ENCODE measurements at places on chromosomes 1 and 21.
A peak's percentile ranks its signal among the peaks of the same experiment; 100 is the strongest.

DNA sequence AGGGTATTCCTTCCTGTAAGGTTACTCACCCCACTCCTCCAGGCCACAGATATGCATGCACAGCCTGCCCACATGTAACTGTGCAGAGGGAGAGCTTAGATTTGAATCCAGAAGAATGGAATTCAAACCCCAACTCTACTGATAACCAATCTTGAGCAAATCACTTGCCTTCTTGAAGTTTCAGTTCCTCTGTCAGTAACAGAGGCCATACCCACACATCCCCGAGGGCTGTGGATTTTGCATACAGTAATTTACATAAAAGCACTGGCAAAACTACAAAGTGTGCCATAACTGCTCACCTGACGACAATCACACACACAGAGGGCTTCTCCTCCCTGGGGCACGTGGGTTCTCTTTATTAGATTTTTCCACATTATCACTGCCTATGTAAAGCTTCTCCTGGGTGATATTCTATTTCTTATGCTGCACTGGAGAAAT, 18.6 kb downstream of the CD247 start:
- peak; percentile 55 for DNase-seq

- no peak for DNase-seq
These were observed 170.0 kb downstream of the LTN1 start for GRCh38 chr21:28822486-28823335.

DNA sequence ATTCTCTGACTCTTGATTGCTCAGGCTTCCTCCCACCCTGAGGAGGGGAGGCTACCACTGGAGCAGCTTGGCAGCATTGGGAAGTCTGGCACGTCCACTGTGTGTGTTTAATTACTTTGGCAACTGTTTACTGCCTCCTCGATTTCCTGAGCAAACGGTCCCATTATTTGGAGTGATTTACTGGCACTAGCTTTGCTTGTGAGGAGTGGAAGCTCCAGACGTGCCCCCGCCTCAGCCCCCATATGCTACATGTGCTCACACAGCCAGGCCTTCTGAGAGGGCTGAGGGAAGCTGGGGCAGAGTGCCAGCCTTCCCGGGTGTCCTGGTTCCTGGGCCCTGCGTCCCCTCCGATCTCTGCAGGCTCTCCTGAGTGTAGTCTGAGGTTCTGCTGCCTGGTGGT, 306.2 kb downstream of the PTPRU start:
- DNase-seq, result no peak

- DNase-seq, result no peak
These were observed 32.7 kb downstream of the HSD17B7 start for GRCh38 chr1:162823231-162823630.

DNA sequence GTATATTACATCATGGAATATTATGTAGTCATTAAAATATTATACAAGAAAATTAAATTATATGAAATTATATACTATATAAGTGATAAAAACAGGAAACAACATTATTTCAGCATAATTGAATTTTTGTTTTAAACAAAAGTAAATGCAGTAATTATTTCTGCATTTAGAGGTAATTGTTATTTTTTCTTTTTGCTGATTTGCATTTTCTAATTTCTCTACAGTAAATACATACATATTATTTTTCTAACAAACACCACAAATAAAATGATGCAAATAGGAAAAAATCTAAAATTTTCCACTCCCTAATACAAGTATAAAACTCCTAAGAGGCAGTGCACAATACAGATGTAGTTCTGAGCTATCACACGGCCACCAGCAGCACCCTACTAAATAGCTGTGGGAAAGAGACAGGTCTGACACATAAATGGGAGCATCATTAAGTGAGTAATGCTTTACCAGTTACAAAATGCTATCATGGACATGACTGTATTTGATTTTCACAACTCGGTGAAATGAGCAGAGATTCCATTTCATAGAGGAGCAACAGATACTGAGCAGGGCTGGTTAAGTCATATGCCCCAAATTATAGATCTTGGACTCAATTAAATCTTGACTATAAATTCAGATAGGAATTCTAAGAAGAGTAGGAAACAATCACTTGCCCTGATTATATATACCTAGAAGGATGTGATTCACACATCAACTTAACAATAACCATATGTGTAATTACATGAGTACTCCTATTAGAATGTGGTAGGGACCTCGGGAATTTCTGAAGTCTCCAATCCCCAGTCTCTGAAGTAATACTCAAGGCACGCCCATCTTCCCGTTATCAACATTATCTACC, 49.0 kb downstream of the NRIP1 start:
- no peak for DNase-seq

- DNase-seq, result no peak
These were observed 1.4 kb downstream of the DENND1B start for GRCh38 chr1:197773856-197774255.

- DNase-seq, result no peak
These were observed 102.0 kb downstream of the KIF14 start for GRCh38 chr1:200518524-200518923.

- no peak for DNase-seq
These were observed 352.7 kb upstream of the PLD5 start for GRCh38 chr1:242877229-242877628.

GRCh38 chr1:33370301-33370700, 49.4 kb upstream of the A3GALT2 start:
- no peak for DNase-seq

DNA sequence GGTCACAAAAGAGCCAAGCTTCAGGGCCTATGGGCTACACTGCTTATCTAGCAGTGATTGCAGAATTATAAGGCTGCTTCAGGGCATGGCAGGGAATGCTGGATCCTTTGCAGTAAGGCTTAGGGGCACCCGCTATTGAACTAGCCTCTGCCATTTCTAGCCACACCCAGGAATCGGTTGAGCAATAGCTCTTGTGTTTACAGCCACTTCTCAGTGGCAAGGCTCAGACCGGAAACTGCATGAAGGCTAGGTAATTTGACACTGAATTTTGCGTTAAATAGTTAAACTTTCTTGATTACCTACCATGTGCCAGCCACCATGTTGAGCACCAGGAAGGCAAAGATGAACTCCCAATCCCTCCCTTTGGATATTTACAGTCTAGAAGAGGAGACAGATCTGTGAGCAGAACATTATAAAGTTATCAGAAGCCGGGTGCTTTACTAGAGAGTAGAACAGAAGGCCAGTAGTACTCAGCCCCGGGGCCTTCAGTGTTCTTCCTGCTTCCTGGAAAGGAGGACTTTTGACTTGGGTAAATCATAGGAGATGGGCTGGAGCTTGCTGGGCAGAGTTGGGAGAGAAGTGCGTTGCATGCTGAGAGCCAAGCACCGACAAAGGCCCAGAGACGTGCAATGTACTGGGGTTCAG, 98.6 kb upstream of the LPGAT1 start:
- no peak for DNase-seq

DNA sequence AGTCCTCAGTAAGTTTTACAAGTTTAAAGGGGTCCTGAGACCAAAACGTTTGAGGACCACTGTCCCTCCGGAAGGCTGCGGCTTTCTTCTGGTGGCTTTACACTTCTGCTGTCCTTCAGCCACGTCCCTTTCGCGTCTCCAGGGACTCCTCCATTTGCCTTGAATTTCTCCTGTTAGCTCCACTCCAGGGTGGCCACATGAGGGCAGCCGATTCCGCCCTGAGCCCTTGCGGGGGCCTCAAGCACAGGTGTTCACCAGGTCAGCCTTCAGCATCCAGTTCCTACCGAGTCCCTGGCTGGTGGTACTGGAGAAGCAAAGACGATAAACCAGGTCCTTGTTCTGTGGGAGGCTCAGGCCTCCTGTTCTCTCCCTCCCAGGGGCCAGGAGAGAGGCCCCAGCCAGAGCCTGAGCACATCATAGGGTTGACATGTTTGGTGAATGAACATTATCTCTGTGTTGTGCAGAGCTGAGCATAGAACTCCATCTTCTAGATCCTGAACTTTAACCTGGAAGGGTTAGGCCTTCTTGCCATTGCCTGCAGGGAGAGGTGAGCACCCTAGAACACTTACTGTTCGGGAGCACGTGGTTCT, 27.4 kb upstream of the COQ8A start:
- DNase-seq, result peak; percentile 34

DNA sequence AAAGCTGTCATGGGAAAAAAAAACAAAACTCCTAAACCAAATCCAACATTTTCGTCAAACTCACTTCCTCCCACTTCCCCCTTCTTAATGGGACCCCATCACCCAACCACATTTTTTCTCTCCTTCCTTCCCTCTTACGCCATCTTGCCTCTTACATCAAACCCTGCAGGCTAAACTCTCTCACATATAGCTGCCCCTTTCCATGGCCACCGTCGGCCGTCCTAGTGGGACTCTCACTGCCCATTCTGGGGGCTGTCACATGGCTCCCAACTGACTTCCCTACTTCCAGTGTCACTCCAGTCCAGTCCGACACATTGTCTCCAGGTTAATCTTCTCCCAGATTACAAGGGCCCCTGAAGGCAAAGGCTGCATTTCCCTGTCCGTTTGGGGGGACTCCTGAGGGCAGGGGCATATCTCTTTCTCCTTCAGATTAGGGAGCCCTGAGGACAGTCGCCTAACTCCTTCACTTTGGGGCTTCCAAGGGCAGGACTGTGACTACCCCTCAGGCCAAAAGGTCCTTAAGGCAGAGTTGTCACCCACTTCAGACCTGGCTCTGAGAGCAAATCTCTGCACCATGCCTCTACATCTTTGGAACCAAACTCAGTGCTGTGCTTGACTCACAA, 658 bp downstream of the UBXN11 start:
- no peak for DNase-seq

DNA sequence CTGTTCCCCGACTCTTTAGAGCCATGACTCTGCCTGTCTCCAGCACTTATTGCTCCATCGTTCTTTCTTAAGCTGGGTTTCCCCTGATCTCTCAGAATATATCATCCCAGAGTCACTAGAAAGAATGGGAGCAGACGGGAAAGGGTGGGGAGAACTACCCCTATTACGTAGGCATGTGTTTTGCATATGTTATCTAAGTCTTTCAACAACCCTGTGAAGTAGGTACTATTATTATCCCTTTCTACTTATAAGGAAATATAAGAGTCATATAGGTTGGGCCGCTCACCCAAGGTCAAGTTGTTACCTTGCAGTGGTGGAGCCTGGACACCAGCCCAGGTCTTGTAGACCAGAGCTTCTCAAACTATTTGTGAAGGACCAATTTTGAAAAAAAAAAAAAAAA, 38.7 kb downstream of the ELF3 start:
- DNase-seq, result no peak

DNA sequence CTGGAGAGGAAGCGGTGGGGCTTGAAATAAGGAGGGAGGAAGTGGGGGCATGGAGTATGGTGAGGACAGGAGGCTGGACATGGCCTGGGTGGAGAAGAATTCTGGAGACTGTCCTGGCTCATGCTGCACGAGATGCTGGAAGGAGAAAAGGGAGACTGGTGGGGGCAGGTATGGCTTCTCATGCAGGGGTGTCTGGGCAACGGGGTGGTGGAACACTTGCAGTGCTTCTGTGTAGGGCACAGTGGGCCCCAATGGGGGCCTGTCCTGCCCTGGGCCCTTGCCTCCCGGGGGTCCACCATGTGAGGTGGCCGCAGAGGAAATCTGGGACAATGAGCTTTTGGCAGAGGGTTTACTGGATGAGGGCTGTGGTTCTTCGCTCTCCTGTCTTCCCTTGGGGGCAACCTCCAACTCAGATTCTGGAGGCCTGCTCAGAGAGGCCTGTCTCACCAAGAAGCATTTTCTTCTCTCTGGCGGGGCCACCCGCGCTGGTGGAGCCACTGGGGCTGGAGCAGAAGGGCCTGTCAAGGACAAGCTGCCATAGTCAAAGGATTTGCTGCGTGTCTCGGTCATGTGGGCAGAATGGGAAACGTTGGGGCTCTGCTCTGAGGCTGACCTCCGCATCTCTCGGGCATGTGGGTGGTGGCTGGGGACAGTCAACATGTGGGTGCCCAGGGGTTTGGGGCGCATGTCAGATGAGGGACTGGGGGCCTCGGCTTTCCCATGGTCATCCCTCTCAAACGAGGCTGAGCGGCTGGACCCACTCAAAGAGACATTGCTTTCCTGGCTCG, 96.9 kb upstream of the EDN2 start:
- no peak for DNase-seq

DNA sequence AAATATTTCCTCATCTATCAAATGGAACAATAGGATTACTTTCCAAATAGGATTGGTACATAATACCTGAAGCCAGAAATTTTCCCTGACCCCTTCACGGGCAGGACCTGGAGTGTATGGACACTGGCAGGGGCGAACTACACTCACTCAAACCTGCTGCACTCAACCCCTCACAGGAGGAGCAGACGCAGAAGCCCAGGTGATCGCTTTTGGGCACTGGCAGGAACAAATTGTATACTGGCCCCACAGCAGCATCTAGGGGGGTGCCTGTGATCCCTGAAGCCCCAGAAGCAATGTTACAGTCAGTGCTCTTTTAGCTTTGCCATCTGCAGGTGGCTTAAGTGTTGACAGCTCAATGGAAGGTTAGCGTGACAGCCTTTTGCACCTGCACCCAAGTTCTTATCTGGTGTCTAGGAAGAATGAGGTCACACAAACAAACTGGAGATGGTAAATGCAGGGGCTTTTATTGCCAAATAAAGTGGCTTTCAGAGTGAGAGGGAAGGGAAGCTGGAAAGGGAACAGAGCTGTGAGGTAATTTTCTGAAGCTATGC, 199.2 kb upstream of the NEGR1 start:
- no peak for DNase-seq

DNA sequence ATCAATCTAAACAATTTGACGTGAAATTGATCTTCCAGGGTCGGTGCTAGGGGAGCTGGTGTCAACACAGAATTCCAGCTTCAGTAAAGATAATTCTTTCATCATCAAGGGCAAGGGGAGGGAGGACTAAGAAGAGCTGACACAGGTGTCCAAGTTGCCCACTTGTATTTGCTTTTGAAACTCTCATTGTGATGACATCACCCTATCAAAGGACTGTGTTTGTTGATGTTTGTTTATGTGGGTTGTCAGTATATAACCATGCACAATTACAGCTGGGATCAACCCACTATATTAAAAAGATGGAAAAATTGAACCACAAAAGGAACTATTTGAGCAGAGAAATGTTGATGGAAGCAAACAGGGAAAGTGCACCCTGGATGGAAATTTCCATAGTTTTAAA, 48.8 kb downstream of the ZC3H11B start:
- no peak for DNase-seq

DNA sequence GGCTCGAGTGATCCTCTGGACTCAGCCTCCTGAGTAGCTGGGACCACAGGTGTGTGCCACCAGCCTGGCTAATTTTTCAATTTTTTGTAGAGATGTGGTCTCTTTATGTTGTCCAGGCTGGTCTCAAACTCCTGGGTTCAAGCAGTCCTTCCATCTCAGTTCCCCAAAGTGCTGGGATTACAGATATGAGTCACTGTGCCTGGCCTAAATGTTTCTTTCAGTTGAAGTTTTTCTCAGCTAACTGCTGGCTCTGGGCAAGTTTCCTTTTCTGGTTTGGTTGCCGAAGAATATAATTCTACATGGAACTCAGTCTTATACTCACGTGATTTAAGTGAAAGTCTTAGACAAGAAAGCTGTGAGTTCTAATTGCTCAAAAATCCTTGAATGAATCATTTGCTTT, 57.0 kb downstream of the SASS6 start:
- DNase-seq, result no peak

- no peak for DNase-seq
These were observed 540.0 kb downstream of the OMA1 start for GRCh38 chr1:58006421-58007046.

GRCh38 chr21:38807441-38807871, 1.7 kb downstream of the ETS2 start:
- DNase-seq, result no peak

GRCh38 chr1:225554216-225554812, 98.6 kb downstream of the ENAH start:
- DNase-seq, result no peak

- no peak for DNase-seq
These were observed 958 bp downstream of the NFYC start for GRCh38 chr1:40692429-40692895.

Data from stimulated activated CD4-positive, alpha-beta T cell treated with anti-CD3 and anti-CD28 coated beads, Interleukin-2, amount 100 ng/mL, for 24 hours (primary cell).